ENCODE measurements at places on chromosomes 2 and 18. TPM values are rescaled to one million over a fixed set of nuclear protein-coding genes. Genes with fewer than 3 reads are reported as not detected.

- H3K4me1 ChIP-seq: peaks cover 30% of the 10 kb centered on the region
- H3K4me3 ChIP-seq: no peak overlapping the region
- H3K27me3 ChIP-seq: peaks cover 4% of the 10 kb centered on the region
- H3K36me3 ChIP-seq: no peaks in the 10 kb centered on the region
- no peak for DNase-seq
Measured at GRCh38 chr18:13617826-13618515, 108.4 kb downstream of the FAM210A start.

DNA sequence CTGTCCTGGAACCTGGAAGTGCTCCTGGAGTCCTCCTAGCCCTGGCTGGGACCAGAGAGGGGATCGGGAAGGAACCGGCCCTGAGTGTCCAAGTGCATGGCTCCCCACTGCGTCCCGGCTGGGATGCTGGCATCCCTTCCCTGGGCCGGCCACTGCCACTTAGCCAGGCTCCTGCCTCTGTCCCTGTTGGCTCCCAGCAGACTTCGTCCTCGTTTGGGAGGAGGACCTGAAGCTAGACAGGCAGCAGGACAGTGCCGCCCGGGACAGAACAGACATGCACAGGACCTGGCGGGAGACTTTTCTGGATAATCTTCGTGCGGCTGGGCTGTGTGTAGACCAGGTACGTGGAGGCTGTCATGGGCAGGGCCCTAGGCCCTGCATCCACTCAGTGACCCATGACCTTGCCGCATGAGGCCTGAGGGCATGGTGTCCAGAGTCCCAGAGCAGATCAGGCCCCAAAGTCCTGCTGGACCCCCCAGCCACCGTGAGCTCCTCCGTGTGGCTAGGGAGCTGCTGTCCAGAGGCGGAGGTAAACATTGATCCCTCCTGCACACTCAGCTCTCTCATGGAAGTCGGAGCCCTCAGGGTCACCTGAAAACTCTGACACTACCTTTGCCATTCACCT is 7.1 kb downstream of the ANO7 start:
- no peak for DNase-seq
- H3K4me3 ChIP-seq: no peak overlapping the region
- no peaks in the 10 kb centered on the region for H3K27me3 ChIP-seq
- no peak overlapping the region for H3K27ac ChIP-seq
- no peaks in the 10 kb centered on the region for H3K4me1 ChIP-seq

DNA sequence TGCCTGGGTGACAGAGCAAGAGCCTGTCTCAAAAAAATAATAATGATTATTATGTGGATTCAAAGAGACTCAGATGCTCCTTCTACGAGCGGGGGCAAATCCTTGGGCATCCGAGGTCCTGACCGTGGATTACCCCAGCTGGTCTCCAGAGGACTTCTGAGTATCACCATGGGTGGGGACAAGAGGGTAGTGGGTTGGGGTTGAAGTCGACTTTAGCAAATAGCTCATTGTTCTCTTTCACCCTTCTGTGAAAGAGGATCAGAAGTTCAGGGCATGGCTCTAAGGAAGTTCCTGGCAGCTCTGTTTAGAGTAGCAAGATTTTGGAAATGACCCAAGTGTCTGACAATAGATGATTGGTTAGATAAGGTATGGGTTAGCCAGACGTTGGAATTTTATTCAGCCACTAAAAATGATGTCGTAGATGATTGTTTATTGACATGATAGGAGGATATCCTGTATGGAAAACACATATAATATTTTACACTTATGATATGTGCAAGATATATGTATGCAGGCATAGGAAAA is 59.0 kb upstream of the SPRED2 start:
- H3K27me3 ChIP-seq: no peaks in the 10 kb centered on the region
- no peak overlapping the region for H3K27ac ChIP-seq

Gene FOXI3
- polyA plus RNA-seq: not detected

- no peaks in the 10 kb centered on the region for H3K4me1 ChIP-seq
- H3K4me3 ChIP-seq: no peak overlapping the region
- H3K36me3 ChIP-seq: peaks cover 44% of the 10 kb centered on the region
- DNase-seq: no peak
- no peak overlapping the region for H3K27ac ChIP-seq
Measured at GRCh38 chr18:79755496-79756142, 42.1 kb upstream of the KCNG2 start.

Gene PCARE
- not detected for polyA plus RNA-seq

Gene STK17B
- polyA plus RNA-seq: 171 TPM
